DMS79 treated with DMSO at 0.1 percent for 48 hours (cell line): ENCODE measurements at places on chromosomes 12 and 14.

DNA sequence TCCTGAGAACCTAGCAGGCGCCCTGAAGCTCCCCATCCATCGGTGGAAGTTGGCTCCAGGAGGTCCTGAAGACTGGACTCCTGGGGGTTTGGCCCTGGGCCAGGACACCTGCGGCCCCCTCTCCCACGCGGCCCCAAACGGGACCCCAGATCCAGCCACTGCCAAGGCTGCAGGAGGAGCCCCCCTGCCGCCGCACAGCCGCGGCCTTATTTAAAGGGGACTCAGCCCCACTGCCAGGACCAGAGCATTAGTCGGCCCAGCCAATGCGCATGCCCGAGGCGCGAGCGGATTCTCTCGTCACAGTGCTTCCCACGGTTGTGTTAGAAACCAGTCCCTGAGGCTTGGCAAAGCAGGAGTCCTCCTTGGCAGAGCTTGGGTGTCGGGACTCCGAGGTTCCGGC, 775.2 kb upstream of the ALG10B start:
- DNase-seq: no peak

GRCh38 chr14:106204063-106204462, 677.7 kb downstream of the TMEM121 start:
- DNase-seq: no peak

- DNase-seq: no peak
Observed at GRCh38 chr12:109779382-109779781, 53.8 kb downstream of the TRPV4 start.

- DNase-seq: no peak
Observed at GRCh38 chr12:12901158-12901791, 9.9 kb downstream of the GPRC5A start.

DNA sequence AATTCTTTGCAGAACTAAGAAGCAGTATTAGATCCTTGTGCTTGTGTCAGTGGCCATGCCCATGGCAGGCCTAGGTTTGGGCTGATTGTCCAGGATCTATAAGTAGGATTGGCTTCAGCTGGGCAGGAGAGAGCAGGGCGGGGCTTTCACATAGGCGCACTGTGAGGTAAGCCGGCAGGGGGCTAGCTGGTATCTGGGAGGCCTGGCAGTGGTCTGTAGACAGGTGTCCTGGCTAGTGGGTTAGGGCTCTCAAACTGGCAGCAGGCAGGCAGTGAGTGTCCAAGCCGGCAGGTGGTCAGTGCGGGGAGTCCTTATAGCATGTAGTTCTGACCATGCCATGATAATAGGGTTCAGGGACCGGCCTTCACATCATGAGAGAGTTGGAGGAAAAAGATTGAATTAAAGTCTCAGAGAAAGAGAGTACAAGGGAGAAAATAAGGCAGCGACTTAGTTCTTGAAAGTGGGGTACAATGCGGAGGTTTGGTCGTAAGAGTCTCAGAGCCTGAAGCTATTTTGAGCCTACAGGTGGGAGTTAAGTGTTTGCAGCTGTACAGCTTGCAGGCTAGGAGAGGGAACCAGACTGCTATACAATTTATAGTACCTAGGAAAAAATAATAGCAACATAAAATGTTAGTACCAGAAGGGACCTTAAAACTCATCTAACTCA, 137.4 kb downstream of the TPH2 start:
- no peak for DNase-seq

DNA sequence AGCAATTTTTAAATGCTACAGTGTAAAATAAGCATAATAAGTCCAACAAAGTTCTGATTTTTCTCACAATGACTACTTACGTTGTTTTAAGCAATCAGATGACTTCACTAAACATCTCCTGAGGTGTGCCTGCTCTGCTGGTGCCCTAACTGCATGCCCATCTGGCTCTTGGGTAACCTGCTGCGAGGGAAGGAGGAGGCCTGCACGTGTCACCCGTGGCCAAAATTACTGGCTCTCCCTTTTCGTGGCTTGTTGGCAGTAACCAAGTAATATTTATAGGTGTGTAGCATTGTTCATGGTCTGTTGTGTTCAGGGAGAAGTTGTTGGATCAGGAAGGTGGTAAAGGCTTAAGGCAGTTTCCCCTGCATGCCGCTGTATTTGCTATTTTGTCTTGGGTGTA, 6.3 kb upstream of the NFKBIA start:
- DNase-seq: no peak

- no peak for DNase-seq
Observed at GRCh38 chr12:6288235-6288634, 22.2 kb upstream of the PLEKHG6 start.

DNA sequence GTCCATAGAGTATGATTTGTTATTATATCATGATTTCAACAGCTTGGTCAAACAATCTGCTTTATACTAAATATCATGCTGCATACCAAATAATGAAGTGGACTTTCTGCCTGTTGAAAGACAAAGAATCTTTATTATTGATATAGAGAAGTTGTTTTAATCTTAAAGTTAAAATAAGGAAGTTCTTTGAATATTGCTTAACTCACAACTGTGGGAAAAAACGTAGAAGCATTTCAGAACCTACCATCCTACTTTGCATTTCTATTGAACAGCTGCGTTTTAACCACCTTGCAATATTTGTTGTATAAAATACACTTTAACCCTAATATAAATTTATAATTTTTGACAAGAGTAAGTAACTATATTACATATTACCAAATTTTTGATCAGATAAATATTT, 22.9 kb upstream of the ARL1 start:
- no peak for DNase-seq

- no peak for DNase-seq
Observed at GRCh38 chr14:103627073-103628025, 1.7 kb upstream of the KLC1 start.

DNA sequence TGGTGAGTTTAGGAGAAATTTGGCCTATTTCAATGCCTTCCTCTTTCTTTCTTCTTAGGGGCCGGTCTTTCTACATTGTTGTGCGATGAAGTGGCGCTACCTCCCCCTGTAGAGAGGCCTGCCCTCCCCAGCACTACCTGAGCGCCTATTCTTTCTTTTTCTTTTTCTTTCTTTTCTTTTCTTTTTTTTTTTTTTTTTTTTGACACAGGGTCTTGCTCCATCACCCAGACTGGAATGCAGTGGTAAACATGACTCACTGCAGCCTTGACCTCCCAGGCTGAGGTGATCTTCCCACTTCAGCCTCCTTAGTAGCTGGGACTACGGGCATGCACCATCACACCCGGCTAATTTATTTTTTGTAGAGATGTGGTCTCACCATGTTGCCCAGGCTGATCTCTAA, 136.1 kb upstream of the MAX start:
- no peak for DNase-seq

GRCh38 chr12:111642681-111643426, 42.9 kb downstream of the BRAP start:
- DNase-seq: no peak

- no peak for DNase-seq
Observed at GRCh38 chr12:124581307-124582107, 14.1 kb upstream of the NCOR2 start.

GRCh38 chr14:54854181-54854580, 48.4 kb downstream of the GCH1 start:
- DNase-seq: no peak

DNA sequence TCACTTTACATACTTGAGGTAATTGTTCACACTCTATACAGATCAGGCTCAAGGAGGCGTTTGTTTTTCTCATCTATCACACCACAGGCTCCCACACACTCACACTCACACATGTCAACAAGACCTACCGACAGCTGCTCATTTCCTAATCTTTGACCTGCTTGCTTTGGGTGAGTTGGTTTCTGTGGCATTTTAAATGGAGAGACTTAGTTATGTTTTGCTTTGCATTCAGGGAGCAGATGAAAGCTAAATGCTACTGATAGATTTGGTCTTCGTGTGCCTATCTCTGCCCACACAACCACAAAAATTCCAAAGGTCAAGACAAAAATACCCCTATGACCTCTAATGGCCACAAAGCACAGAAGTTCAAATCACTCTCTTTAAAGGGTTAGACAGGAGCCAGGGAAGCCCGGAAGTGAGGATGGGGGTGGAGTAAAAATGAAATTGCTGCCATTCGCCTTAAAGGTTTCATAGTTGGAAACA, 203.5 kb upstream of the G2E3 start:
- DNase-seq: no peak

DNA sequence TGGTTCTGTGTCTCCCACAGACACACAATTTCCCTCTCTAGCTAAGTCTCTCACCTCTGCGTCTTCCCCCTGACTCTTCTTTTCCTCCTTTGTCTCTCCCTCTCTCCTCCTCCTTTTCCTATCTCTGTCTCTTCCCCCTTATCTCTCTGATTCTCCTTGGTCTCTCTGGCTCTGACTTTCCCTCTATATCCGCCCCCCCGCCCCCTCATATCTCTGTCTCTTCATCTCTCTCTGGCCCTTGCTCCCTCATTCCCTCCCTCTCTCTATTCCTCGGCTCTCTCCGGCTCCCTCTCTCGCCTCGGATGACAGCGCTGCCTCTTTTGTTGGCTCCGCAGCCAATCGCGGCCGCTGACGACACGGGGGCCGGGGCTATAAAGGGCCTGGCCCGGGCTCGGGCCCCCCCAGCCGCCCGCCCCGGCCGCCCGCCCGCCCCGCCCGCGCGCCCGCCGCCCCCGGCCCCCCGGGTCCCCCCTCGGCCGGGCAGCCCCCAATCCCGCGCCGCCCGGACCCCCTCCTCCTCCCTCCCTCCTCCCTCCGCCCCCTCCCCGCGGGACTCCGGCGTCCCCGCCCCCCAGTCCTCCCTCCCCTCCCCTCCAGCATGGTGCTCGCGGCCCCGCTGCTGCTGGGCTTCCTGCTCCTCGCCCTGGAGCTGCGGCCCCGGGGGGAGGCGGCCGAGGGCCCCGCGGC, at the start of gene GDF11:
Gene GDF11, plus strand, starts transcription at position 404 of the 687 bp plus-strand sequence. Its CDS starts 195 bp downstream, at position 599.
- peak; percentile 50 for DNase-seq

- DNase-seq: no peak
Observed at GRCh38 chr12:2319737-2320506, 267.1 kb downstream of the CACNA1C start.

DNA sequence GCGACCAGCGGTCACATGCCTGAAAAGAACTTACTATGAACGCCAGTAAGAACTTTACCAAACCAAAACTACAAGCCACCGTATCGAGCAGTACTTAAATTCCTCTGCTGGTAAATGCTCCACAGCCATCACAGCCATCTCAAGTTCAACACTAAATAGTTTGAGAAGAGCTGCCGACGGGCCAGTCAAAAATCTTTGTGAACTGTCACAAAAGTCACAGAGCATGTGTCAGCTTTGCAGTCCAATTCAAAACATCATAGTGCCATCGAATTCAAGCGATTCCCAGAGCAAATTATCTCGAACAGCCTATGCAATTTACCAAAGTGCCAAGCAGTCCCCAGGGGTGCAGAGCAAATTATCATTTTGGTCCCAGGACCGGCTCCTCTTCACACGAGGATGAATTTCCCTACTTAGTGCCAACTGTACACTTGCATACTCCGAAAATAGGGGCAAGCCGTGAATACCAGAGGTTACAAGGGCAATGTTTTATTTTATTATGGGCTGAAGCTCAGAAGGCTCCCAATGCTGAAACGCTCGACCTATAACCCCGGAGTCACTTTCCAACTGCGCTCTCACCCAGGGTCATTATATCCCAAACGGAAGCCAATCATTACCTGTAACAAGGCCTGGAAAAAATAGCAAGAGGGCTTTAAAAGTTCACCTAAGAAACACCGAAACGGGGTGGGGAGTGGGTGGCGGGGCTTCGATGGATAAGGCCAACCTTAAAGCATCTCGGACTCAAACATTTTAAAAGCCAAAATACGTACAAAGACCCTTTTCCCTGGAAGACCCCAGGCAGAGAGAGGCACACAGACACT, 1.1 kb downstream of the LRP6 start:
- peak; percentile 24 for DNase-seq

DNA sequence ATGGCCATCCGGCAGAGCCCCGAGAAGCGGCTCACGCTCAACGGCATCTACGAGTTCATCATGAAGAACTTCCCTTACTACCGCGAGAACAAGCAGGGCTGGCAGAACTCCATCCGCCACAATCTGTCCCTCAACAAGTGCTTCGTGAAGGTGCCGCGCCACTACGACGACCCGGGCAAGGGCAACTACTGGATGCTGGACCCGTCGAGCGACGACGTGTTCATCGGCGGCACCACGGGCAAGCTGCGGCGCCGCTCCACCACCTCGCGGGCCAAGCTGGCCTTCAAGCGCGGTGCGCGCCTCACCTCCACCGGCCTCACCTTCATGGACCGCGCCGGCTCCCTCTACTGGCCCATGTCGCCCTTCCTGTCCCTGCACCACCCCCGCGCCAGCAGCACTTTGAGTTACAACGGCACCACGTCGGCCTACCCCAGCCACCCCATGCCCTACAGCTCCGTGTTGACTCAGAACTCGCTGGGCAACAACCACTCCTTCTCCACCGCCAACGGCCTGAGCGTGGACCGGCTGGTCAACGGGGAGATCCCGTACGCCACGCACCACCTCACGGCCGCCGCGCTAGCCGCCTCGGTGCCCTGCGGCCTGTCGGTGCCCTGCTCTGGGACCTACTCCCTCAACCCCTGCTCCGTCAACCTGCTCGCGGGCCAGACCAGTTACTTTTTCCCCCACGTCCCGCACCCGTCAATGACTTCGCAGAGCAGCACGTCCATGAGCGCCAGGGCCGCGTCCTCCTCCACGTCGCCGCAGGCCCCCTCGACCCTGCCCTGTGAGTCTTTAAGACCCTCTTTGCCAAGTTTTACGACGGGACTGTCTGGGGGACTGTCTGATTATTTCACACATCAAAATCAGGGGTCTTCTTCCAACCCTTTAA, 1.5 kb downstream of the FOXG1 start:
- peak; percentile 83 for DNase-seq

DNA sequence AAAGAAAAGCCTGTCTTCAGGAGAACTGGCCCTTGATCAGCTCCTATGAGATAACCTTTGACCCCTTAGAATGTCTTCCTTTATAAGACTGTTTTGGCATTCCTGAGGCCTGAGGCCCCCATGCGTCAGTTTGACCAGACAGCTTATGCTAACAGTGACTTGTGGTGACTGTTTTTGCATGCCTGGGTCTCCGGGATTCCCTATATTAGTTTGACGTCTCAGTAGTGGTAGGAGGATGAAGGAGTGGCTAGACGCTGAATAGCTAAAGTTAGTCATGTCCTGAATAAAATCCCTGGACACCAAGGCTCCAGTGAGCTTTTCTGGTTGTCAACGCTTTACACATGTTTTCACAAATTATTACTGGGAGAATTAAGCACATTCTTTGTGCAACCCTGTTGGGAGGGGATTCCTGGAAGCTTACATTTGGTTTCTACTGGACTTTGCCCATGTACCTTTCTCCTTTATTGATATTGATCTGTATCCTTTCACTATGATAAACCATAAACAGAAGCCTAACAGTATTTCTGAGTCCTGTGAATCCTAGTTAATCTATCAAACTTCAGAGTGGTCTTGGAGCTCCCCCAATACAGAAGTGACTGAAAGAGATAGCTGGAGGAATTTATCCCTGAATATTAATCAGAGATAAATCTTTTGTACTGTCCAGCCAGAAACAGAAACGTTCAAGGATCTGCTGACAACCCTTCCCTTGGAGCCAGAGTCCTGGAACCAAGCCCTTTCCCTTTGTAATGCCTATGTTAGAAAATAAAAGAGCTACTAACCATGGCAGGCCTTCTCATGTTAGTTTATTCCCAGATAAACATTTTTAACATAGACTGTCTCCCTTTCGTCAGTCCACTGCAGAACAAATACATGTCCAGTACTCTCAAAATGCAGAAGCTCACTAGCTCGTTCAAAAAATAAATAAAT, 479.2 kb downstream of the RPS29 start:
- no peak for DNase-seq

- no peak for DNase-seq
Observed at GRCh38 chr12:65539023-65539422, 260.5 kb downstream of the MSRB3 start.
